ENCODE measurements at places on chromosomes 1 and 21.

DNA sequence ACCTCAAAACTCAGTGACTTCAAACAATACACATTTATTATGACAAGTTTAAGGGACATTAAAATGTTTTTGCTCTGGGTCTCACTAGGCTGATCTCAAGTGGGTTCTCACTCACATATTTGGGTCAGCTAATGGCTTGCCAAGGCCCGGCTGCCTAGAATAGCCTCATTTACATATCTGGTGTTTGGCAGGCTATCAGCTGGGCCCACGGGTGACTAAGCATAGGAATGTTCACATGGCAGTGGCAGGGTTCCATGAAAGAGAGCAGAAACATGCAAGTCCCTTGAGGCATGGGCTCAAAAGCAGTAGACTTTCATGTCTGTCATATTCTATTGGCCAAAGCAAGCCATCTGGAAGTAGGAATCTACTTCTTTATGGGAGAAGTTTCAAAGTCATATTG lies 492.6 kb downstream of the KCNT2 start:
- peak; percentile 80 for DNase-seq

- DNase-seq = no peak
Measured at GRCh38 chr21:19993268-19993667, 1004.9 kb upstream of the NCAM2 start.

- DNase-seq = no peak
Measured at GRCh38 chr1:232468249-232468648, 161.7 kb downstream of the SIPA1L2 start.

- no peak for DNase-seq
Measured at GRCh38 chr1:218397752-218398339, 52.7 kb downstream of the TGFB2 start.

DNA sequence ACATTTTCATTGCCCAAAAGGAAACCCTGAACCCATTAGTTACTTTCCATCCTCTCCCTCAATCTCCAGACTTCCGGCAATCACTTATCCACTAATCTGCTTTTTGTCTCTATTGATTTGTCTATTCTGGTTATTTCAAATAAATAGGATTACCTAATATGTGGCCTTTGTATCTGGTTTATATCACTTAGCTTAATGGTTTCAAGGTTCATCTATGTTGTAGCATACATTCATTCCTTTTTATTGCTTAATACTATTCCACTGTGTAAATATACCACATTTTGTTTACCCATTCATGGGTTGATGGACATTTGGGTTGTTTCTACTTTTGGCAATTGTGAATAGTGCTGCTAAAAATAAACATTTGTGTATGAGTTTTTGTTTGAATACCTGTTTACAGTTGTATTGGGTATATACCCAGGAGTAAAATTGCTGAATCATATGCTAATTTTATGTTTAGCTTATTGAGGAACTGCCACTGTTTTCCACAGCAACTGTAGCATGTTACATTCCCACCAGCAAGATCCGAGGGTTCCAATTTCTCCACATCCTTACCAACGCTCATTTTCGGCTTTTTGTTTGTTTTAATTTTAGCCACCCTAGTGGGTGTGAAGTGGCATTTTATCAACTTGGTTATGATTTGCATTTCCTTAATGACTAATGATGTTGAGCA lies 2.5 kb upstream of the SLC25A44 start:
- no peak for DNase-seq

DNA sequence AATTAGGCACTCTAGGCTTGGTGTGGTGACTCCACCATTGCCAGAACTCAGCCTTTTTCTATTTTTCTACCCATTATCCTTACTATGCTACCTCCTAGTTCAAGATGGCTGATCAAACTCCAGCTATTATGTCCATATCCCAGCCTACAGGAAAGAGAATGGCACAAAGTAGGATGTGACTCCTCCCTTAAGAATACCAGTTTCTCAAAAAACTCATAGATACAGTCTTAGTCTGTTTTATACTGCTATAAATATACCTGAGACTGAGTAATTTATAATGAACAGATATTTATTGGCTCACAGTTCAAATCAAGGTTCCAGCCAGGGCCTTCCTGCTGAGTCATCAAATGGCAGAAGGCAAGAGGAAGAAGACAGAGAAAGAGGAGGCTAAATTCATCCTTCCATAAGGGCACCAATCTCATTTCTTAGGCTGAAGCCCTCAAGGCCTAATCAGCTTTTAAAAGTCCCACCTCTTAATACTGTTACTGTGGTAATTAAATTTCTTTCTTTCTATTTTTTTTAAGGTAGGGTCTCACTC lies 542.8 kb upstream of the BEND5 start:
- no peak for DNase-seq

DNA sequence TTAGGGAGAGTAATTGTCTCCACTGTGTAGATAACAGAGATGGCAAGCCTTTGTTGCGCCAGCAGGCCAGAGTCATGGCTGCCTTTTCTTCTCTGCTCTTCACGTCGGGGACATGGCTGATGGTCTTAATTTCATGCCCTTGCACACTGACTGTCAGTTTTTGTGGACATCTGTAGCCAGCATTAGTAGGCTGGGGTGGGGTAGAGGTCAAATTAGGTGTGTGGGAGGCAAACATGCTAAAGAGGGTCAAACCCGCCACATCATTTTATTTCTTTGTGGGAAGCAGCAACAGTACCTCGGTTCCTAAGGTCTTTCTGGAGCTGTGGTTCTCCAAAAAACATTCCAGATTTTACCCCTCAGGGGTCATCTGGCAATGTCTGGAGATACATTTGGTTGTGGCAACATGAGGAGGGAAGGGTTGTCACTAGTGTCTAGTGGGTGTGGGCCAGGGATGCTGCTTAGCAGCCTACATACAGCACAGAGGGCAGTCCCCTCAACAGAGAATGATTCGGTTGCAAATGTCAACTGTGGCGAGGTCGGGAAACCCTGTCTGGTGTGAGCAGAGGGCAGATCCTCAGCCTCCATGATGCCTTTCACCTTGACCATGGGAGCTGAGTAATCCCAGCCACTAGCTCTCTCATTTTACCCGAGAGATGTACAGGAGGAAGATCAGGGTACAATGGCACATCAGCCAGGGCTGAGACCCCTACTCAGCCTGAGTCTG lies 14.7 kb downstream of the RUNX1 start:
- no peak for DNase-seq

GRCh38 chr21:42599962-42600361 lies 53.5 kb upstream of the PDE9A start:
- peak; percentile 7 for DNase-seq

DNA sequence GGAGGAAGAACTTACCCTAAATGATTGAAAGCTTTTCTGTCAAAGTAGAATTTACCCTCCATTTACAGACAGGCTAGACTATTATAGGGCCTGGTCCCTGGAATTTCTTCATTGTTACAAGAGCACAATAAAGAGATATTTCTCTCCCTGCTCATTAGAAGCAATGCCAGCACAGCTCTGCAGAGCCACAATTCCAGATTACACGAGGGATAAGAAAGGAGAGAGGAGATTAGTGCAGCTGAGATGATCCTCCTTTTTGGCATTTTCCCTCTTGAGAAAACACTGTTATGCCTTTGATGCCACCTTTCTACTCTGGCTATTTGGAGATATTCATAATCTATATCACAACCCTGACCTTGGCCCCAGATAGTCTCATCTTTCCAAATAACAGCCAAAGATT lies 1119.5 kb upstream of the TMPRSS15 start:
- DNase-seq = no peak

GRCh38 chr21:14306126-14306907 lies 76.6 kb downstream of the HSPA13 start:
- no peak for DNase-seq

DNA sequence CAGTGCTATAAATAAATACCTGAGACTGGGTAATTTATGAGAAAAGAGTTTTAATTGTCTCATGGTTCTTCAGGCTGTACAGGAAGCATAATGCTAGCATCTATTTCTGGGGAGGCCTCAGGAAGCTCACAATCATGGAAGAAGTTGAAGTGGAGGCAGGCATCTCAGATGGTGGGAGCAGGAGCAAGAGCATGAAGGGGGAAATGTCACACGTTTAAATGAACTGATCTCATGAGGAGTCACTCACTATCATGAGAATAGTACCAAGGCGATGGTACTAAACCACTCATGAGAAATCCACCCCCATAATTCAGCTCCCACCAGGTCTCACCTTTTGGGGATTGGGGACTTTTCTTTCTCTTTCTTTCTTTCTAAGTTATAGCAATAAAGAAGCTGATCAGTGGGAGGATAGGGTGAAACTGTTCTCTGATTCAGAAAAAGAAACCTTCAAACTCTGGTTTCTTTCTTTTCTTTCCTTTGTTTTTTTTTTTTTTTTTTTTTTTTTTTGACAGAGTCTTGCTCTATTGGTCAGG lies 17.1 kb upstream of the SPAG17 start:
- DNase-seq = no peak

GRCh38 chr1:23598424-23598823 lies 39.1 kb upstream of the ID3 start:
- no peak for DNase-seq

- no peak for DNase-seq
Measured at GRCh38 chr21:28393279-28393678, 599.4 kb downstream of the LTN1 start.

DNA sequence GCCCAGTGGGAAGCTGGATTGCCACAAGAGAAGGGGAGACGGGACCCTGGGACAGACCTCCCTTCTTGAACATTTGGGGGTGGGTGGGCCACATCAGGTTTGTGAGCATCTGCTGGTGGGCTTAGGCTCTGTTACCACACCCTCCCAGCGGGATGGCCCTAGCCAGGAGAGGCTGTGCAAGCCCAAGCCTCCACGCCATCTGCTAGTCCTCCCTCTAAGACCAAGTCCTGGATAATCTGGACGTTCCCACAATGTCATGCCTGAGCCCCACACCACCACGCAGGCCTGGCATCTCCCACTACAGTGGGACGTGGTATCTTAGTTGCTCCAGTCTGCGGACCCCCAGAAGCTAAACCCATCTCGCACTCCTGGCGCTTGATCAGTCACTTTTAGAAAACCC lies 3.7 kb upstream of the IBA57 start:
- no peak for DNase-seq

GRCh38 chr1:245052258-245052657 lies 102.5 kb upstream of the KIF26B start:
- no peak for DNase-seq

DNA sequence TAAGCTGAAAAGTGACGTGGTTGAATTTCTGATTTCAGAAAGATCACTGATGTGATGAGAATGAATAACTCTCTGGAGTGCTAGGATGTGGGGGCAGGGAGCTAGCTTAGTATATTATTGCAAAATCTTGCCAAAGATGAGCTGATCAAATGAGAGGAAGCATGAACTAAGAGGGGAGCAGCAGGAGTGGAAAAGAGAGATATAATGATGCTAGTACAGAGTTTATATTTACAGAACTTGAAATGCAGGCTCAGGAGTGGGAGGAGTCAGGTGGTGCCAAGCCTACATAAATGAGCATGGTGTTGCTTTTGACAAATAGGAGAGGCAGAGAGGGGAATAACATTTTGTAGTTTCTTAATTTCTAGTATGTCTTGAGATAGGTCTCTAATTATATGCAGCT lies 38.1 kb upstream of the NBL1 start:
- no peak for DNase-seq

DNA sequence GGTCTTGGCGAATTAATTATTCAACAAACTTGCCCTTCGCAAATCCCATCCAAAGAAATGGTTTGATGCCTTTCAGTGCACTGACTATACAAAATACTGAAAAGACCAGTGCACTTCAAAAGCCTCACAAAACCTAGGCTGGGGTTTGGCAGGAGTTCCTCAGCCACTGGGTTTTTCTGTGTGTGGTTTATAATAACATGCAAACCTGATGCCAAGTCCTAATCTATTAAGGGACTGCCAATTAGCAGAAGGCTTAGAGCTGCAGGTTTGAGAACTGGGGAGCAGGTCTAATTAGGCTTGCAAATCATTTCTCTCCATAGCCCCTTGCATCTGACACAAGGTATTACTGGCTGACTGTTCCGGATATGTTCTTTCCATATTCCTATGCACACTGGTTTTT lies 27.7 kb downstream of the PLPP3 start:
- DNase-seq = no peak

- no peak for DNase-seq
Measured at GRCh38 chr1:226577401-226578180, 29.0 kb downstream of the STUM start.

- no peak for DNase-seq
Measured at GRCh38 chr21:31448496-31448895, 104.4 kb upstream of the TIAM1 start.

- no peak for DNase-seq
Measured at GRCh38 chr1:202113690-202114300, 8.9 kb upstream of the GPR37L1 start.

- DNase-seq = no peak
Measured at GRCh38 chr1:92707292-92707691, 77.6 kb downstream of the EVI5 start.

- DNase-seq = peak; percentile 87
Measured at GRCh38 chr1:59057211-59057694, 239.6 kb upstream of the FGGY start.

DNA sequence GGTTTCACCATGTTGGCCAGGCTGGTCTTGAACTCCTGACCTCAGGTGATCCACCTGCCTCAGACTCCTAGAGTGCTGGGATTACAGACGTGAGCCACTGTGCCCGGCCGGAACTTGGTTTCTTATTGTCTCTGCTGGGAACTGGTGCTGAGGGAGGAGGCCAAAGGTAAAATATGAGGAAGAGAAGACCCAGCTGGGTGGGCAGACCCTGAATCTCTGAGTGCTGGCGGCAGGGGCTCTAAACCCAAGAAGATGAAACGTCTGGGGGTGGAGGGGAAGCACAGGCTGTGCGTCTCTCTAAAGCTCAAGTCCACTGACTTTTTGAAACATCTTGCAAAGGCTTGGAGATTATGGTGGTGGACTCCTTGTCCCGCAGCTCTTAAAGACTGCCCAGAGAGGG lies 82.0 kb upstream of the TLR5 start:
- DNase-seq = no peak

GRCh38 chr1:240310226-240310925 lies 218.7 kb downstream of the FMN2 start:
- no peak for DNase-seq

DNA sequence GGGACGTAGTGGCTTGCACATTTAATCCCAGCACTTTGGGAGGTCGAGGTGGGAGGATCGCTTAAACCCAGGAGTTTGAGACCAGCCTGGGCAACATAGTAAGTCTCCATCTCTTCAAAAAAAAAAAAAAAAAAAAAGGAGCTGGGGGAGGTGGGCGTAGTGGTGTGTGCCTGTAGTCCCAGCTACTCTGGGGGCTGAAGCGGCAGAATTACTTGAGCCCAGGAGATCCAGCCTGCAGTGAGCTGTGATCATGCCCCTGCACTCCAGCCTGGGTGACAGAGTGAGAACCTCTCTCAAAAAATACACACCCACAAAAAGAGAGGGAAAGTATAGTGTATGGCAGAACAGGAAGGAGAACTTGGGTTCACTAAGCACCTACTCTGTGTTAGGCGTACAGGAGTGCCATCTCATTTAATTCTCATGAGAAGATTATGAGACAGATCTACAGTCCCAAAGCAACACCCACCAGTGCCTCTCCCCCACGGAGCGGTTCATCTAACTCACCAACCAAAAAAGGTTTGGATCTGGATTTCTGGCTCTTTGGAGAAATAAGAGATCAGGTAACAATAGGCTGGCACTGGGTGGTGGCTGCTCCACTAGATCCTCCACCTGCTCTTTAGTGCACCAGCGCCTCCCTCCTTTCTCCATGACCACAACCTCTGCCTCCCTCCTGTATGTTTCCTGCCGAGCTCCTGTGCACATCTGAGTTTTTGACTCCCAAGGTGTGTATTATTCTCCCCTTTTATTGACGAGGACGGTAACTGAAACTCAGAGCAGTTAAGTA lies 1.4 kb upstream of the TRAF5 start:
- no peak for DNase-seq

All from aorta (tissue), 5 donors.